ENCODE measurements at places on chromosomes 7 and 10.
A peak's percentile ranks its signal among the peaks of the same experiment; 100 is the strongest.

- DNase-seq = no peak
These were observed 56.2 kb downstream of the XPNPEP1 start for GRCh38 chr10:109866995-109867635.

DNA sequence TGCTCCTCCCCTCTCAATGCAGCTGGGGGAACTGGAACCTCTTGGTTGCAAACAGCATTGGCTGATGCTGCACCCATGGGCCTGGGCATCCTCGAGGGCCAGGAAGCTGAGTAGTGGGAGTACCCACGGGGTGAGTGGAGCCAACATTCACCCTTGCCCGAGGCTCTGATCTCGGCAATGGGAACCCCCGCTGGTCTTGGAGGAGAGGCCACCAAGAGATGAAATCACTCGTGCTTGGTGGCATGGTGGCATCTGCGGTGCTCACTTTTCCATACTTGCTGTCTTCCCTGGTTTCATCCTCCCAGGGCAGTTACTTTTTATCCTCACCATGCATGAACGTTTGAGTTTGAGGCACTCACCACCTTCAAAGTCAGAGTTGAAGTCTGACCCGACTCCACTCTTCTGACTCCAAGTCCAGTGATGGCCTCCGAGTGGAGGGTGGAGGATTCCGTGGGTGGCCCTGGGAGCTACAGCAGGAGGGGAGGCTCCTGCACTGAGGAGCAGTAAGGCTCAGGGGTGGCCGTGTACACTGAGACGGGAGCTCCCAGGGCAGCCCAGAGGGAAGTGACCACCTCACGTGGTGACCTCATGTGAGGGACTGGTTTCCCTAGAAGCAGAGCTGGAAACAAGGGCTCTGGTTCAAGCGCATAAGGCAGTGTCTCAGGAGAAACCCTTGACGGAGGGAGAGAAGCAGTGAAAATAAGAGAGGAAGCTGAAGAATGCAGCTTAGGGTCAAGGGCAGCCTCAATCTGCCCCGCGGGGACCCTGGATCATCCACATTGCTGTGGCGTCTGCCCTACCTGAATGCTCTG lies 349.1 kb downstream of the TCERG1L start:
- no peak for DNase-seq

DNA sequence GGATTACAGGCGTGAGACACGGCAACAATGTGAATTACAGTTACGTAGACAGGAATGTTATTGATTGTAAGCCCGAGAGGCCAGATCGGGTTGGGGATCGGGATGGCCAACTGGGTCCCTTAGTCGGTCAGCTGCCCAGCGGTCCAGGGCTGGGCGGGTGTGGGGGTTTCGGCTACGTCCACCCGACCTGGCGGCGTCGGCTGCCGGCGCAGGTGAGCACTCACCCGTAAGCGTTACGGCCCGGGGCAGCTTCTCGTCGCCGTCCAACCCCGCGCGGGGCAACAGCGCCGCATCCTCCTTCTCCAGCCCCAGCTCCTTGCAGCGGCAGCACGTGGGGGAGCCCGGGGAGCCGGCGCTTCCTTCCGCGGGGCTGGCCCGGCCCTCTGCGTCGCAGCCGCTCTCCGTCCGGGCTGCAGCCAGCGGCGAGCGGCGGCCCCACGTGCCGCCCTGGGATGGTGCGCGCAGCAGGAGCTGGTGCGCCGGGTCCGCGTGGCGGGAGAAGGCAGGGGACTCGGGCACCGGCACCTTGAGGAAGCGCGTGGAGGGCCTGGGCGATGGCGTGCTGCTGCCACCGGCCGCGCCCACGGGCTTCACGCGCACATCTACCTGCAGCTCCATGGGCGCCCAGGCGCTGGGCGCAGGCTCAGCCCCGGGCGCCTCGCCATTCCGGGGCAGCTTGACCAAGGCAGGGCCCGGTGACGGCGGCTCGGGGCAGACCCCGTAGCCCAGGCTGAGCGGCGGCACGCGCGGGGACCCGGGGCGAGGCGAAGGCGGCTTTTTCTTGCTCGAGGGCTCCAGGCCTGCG lies 609 bp downstream of the KLRG2 start:
- DNase-seq = no peak

DNA sequence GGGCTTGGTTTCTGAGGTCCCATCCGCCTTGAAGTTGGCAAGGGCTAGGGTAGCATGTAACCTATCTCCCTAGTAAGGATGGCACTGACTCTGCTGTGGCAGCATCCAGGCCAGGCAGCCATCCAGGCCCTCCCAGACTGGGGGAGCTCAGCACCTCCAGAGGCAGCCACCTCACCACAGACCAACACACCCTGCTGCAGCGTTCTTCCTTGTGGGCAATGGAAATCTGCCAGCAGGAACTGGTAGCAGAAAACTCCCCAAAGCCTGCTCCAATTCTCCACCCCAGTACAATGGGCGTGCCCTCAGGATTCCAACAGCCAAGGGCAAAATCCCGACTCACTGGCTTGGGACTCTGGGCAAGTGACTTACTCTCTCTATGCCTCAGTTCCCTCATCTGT lies 27.5 kb downstream of the DLG5 start:
- DNase-seq = no peak

DNA sequence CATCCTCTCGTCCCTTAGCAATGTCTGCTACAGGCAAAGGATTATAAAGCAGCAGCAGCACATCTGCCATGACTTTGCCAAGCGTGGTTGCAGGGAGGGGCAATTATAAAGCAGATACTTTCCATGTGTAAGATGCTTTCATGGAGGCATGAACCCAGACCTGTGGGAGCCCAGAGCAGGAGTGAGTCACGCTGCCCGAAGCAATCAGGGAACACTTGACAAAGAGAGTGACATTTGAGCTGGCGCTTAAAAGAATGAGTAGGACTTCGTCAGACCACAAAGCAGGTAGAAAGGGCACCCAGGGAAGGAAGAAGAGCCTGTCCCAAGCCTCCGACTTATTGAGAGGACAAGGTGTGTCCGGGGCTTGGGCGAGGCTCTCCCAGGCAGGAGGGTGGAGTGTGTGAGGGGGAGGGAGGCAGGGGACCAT lies 147.2 kb downstream of the MYOF start:
- no peak for DNase-seq

DNA sequence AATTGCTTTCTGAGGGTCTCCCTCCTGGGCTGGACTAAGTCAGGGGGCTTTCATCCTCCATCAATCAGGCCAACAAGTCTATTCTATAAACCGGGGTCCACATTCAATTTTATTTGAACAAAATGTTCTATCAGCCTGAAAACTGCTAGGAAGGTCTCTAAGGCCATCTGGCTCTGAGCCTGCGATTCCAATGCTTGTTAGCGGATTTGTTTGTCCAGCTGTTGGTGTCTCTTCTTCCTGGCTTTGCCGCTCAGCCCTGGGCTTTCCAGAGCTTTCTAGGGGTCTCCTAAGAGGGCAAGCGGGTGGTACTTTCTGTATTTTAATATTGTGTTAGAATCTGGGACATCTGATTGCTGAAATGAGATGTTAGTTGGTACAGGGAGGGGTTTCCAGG lies 136.7 kb downstream of the VIPR2 start:
- no peak for DNase-seq

DNA sequence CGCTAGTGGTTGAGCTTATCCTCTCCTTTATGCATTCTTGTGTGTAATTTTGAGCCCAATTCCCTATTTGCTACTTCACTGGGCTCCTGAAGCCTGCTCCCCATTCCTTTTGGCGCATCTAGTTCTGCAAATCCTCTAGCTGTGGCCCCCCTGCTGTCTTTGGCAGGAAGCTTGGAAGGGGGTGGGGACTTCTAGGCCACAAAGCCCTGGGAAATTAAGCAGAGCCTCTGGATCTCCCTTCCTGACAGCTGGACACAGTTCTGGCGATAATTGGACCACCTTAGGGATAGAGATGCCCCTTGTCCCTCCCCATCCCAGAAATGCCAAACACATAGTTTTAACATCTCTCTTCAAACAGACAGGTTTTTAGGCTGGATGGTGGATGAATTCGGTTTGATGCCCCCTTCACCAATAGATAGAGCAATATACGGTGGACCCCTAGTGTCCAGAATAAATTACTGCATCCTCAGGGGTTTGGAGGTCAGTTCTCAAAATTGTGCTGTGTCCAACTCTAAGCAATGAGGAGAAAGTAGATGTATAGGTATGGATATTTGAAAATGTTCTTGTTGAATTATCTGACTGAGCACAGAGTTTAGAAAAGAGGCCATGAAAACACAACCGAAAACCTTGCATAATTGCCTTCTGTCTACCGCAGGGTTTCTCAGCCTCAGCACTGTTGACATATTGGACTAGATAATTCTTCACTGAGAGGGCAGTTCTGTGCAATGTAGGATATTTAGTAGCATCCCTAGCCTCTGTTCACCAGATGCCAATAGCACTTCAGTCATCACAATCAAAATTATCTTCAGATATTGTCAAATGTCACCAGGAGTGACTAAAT lies 75.5 kb downstream of the PAPSS2 start:
- DNase-seq = no peak

- DNase-seq = no peak
These were observed 6.0 kb downstream of the KIF20B start for GRCh38 chr10:89707372-89707771.

DNA sequence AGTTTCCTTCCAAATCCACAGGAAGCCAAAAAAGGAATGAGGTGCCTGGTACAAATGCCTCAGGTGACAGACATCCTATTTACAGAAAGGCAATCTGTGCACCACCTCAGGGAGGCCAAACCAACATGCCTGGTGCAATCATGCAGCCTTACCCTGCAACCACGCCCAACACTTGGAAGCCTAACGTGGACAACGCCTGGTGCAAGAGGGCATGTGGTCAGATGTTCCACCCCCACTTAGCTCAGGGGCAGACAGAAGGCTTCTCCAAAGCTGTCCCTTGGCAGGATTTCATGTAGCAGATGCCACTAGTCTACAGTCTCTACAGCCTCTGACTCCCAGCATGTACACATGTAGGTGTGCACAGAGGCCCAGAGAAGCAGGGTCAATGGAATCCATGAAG lies 89.5 kb downstream of the KCNMA1 start:
- DNase-seq = no peak

DNA sequence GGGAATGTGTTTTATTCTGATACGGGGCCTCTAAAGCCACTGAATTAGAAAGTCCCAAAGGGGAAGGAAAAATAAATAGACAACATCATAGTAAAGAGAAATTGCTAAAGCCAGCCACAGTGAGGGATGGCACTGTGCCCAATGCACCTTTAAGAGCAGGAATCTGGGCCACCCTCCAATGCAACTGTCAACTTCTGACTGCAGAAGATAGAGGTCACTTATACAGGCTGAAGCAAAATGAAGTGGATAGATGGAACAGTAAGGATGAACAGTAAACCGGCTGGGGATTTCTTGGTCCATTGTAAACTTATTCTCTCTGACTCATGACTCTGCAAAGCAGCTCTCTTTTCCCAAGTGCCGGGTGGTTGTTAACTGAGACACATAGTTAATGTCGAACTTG lies 54.0 kb upstream of the KCNIP2 start:
- DNase-seq = no peak

DNA sequence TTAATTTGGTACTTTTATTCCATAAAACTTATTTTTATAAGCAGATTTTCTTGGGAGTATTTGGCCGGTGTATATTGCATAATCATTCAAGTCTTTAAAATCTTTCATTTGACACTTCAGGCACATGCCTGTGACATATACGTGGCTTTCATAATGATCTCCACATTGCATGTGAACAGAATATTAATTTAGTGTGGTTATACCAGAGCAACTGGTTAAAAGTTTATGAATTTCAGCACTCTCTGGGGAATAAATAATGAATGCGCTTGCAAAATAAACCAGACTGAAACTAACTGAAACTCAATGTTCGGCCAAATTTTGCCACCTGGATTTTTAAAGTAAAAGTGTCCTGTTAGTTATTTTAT lies 242.3 kb downstream of the GLI3 start:
- no peak for DNase-seq

DNA sequence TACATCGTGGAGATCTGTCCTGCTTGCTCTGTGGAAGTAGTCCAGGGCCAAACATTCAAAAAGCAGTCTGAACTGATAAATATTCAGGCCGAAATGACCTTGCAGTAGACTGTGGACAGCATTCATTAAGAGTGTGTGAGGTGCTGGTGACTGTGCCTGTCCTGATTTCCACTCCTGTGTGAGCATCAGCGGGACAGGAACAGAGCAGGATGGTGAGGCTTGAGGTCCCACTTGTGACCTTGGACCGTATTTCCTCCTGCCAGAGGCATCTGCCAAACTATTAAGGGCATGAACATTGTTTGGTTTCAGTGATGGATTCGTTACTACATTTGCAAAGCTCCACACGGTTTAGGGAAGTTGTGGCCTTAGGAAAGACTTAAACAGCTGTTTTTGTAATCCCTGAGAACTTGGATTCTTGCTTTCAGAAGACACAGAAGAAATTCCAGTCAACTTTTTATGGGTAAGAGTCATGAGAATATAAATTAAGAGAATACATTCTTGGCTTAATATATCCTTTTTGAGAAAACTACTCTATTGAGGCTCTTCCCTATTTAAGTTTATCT lies 32.8 kb downstream of the CCNY start:
- no peak for DNase-seq

GRCh38 chr7:45111298-45112223 lies at the start of gene TBRG4:
Gene TBRG4 (minus strand): TSS chr7:45111697. CDS start chr7:45109237, 2,460 bp downstream.
- DNase-seq = peak; percentile 90

DNA sequence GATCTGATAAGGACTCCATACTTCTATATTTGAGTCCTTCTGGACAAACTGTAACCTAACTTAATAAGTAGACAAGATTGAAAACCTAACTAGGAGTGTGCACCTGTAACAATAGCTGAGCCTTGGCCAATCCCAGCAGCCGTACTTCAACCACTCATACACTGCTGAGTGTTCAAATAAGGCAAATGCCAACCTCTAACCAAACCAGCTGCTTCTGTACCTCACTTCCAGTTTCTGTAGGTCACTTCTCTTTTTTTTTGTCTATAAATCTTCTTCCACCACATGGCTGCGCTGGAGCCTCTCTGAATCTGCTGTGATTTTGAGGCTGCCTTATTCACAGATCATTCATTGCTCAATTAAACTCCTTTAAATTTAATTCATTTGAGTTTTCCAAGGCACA lies 753.2 kb downstream of the DNAJB9 start:
- no peak for DNase-seq

DNA sequence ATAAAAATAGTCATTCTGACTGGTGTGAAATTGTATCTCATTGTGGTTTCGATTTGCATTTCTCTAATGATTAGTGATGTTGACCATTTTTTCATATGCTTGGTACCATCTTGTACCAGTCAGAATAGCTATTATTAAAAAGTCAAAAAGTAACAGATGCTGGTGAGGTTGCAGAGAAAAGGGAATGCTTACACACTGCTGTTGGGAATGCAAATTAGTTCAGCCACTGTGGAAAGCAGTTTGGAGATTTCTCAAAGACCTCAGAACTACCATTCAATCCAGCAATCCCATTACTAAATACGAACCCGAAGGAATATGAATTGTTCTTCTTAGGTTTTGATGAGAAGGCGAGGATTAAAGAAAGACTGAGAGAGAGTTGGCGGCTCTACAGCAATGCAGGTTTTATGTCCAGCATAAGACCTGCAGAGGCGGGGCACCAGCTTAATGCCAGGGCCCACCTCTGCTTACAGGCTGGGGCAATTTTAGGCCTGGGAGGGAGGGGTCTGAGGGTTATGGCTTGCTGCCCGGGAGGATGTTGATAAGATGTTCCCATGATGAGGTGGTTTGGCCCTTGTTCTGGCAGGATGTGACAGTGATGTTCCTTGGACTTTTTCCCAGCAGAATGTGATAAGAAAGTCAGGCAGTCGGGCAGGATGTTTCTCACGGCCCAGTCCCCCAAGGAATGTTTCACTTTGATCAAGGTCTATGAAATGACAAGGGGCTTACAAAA lies 74.4 kb downstream of the MEST start:
- no peak for DNase-seq
